Activated CD8-positive, alpha-beta T cell treated with anti-CD3 and anti-CD28 coated beads, Interleukin-2, amount 10 ng/mL, durations not matched to agents 7 days and 5 days (primary cell): ENCODE measurements at places on chromosomes 5 and 9. TPM values are rescaled to one million over a fixed set of nuclear protein-coding genes. Genes with fewer than 3 reads are reported as not detected.
A peak's percentile ranks its signal among the peaks of the same experiment; 100 is the strongest.

The PCDHGA11 gene
- total RNA-seq, result not detected

The NIPAL4 gene
- not detected for total RNA-seq

The NTRK2 gene
- 0.05 TPM for total RNA-seq

The PAPPA gene
- total RNA-seq, result not detected

The IFNA13 gene
- not detected for total RNA-seq

The GNA14 gene
- not detected for total RNA-seq

GRCh38 chr5:101346906-101347305 lies 443.8 kb upstream of the ST8SIA4 start:
- no peak overlapping the region for H3K27ac ChIP-seq
- no peaks in the 10 kb centered on the region for H3K4me1 ChIP-seq
- DNase-seq, result no peak
- H3K27me3 ChIP-seq, result no peaks in the 10 kb centered on the region
- H3K36me3 ChIP-seq, result no peaks in the 10 kb centered on the region
- no peak overlapping the region for H3K4me3 ChIP-seq

- no peak overlapping the region for H3K27ac ChIP-seq
- H3K4me1 ChIP-seq, result no peaks in the 10 kb centered on the region
- no peak for DNase-seq
- H3K36me3 ChIP-seq, result no peaks in the 10 kb centered on the region
- H3K4me3 ChIP-seq, result no peak overlapping the region
Observed at GRCh38 chr5:68033961-68034571, 181.5 kb upstream of the PIK3R1 start.

GRCh38 chr9:79857188-79857587 lies 285.4 kb downstream of the TLE4 start:
- no peak for DNase-seq
- peaks cover 8% of the 10 kb centered on the region for H3K4me1 ChIP-seq
- no peak overlapping the region for H3K4me3 ChIP-seq
- no peaks in the 10 kb centered on the region for H3K27me3 ChIP-seq
- H3K27ac ChIP-seq, result no peak overlapping the region

DNA sequence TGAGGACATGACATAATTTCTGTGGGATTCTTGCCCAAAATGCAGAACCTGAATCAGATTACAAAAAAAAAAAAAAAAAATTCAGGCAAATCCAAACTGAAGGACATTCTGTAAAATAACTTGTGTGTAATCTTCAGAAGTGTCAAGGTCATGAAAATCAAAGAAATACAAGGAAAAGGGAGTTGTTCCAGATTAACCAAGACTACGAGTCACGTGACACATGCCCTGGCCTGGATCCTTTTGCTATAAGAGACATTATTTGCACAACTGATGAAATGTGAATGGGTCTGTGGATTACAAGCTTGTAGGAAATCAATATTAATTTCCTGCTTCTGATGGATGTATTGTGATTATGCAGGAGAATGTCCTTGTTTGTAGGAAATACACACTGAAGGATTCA lies 216.8 kb upstream of the NFIL3 start:
- no peaks in the 10 kb centered on the region for H3K36me3 ChIP-seq
- no peak overlapping the region for H3K4me3 ChIP-seq
- H3K4me1 ChIP-seq, result no peaks in the 10 kb centered on the region
- DNase-seq, result no peak

DNA sequence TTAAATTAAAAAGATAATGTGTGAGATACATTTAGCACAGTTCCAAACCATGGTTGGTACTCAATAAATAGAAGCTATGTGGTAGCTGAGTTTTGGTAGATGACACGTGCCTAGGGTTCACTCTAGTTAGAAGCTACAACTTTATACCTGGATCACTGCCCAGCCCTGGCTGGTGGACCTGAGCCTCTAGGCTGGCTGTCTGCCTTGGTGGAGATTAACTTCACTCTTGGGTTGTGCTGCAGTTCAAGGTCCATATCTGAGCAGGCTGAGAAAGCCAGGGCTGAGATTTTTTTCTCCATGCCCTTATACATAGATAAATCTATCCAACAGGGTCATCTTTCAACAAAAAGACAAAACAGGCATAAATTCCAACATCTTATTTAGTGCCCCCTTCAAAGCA lies 44.6 kb upstream of the SPDL1 start:
- H3K36me3 ChIP-seq, result no peaks in the 10 kb centered on the region
- H3K27ac ChIP-seq, result no peak overlapping the region
- H3K4me3 ChIP-seq, result no peak overlapping the region
- no peak for DNase-seq
- no peaks in the 10 kb centered on the region for H3K4me1 ChIP-seq
- peaks cover 13% of the 10 kb centered on the region for H3K27me3 ChIP-seq

GRCh38 chr5:155148694-155149093 lies 135.1 kb downstream of the KIF4B start:
- no peaks in the 10 kb centered on the region for H3K36me3 ChIP-seq
- no peaks in the 10 kb centered on the region for H3K4me1 ChIP-seq
- H3K27ac ChIP-seq, result no peak overlapping the region
- H3K27me3 ChIP-seq, result peaks cover 4% of the 10 kb centered on the region
- H3K4me3 ChIP-seq, result no peak overlapping the region
- DNase-seq, result no peak

- H3K4me1 ChIP-seq, result peaks cover 24% of the 10 kb centered on the region
- no peaks in the 10 kb centered on the region for H3K27me3 ChIP-seq
- no peak overlapping the region for H3K4me3 ChIP-seq
- H3K27ac ChIP-seq, result no peak overlapping the region
- no peak for DNase-seq
Observed at GRCh38 chr5:111337133-111337532, 112.9 kb downstream of the CAMK4 start.

GRCh38 chr5:99037668-99038067 lies 108.9 kb upstream of the CHD1 start:
- H3K27ac ChIP-seq, result peak overlapping the region; percentile 77
- peaks cover 46% of the 10 kb centered on the region for H3K36me3 ChIP-seq
- H3K4me1 ChIP-seq, result peaks cover 55% of the 10 kb centered on the region
- H3K4me3 ChIP-seq, result peak overlapping the region; percentile 30
- peak; percentile 82 for DNase-seq
- H3K27me3 ChIP-seq, result no peaks in the 10 kb centered on the region

- H3K4me3 ChIP-seq, result no peak overlapping the region
- no peaks in the 10 kb centered on the region for H3K27me3 ChIP-seq
- no peaks in the 10 kb centered on the region for H3K36me3 ChIP-seq
- no peak overlapping the region for H3K27ac ChIP-seq
- DNase-seq, result no peak
Observed at GRCh38 chr5:89441965-89442364, 559.0 kb upstream of the MEF2C start.

GRCh38 chr5:179301796-179302195 lies 43.5 kb downstream of the ADAMTS2 start:
- no peak overlapping the region for H3K4me3 ChIP-seq
- no peaks in the 10 kb centered on the region for H3K36me3 ChIP-seq
- H3K4me1 ChIP-seq, result no peaks in the 10 kb centered on the region
- no peak overlapping the region for H3K27ac ChIP-seq

- peaks cover 36% of the 10 kb centered on the region for H3K27me3 ChIP-seq
- DNase-seq, result no peak
- no peaks in the 10 kb centered on the region for H3K36me3 ChIP-seq
- no peak overlapping the region for H3K4me3 ChIP-seq
- H3K4me1 ChIP-seq, result no peaks in the 10 kb centered on the region
Observed at GRCh38 chr5:155727512-155728145, 599.3 kb upstream of the SGCD start.

DNA sequence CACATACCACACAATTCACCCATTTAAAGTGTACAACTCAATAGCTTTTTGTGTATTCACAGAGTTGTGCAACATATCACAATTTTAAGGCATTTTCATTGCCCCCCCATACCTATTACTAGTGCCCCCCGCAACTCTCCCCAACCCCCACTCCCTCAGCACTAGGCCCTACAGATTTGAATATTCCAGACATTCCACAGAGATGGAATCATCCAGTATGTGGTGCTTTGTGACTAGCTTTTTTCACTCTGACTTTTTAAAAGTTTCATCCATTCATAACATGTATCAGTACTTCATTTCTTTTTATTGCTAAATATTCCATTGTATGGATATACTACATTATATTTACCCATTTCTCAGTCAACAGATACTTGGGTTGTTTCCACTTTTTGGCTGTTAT lies 102.9 kb upstream of the LRRTM2 start:
- H3K27me3 ChIP-seq, result no peaks in the 10 kb centered on the region
- H3K36me3 ChIP-seq, result peaks cover 8% of the 10 kb centered on the region
- DNase-seq, result no peak
- no peak overlapping the region for H3K4me3 ChIP-seq
- H3K27ac ChIP-seq, result no peak overlapping the region
- peaks cover 68% of the 10 kb centered on the region for H3K4me1 ChIP-seq

- H3K36me3 ChIP-seq, result no peaks in the 10 kb centered on the region
- H3K4me1 ChIP-seq, result peaks cover 6% of the 10 kb centered on the region
- no peak overlapping the region for H3K4me3 ChIP-seq
Observed at GRCh38 chr5:14762549-14763216, 98.2 kb downstream of the OTULIN start.

- no peak overlapping the region for H3K4me3 ChIP-seq
- H3K27ac ChIP-seq, result no peak overlapping the region
- no peak for DNase-seq
- H3K4me1 ChIP-seq, result no peaks in the 10 kb centered on the region
Observed at GRCh38 chr5:115699967-115700366, 74.1 kb upstream of the TMED7 start.

DNA sequence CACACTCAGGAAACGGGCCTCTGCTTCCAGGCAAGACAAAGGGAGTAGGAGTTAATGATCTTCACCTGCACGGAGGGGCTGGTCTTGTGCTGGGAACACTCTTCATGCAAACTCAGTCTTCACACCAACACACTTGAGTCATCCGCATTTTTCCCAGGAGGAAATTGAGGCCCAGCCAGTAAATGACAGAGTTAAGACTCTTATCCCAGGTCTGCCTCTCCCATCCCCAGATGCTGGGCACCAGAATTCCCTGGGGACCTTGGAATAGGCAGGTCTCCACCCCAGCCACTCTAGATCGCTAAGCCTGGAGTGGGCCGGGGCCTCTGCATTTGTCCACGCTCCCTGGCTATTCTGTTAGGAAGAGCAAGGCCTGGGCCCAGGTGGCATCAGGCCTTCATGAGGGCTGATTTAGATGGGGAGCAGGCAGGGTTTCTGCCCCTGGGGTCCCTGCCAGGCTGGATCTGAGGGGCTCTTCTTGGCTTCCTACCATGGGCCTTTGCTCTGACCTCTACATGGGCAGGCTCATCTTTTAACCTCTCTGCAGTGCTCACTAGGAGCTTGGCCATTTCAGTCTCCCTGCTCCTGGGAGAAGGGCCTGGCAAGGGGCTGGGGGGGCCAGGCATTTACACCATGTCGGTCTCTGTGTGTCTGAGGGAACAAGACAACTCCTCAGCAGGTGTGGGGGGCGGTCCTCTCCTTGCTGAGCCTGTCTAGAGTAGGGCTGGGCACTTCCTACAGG lies 77.3 kb downstream of the AMBP start:
- H3K36me3 ChIP-seq, result no peaks in the 10 kb centered on the region
- no peaks in the 10 kb centered on the region for H3K27me3 ChIP-seq
- H3K4me1 ChIP-seq, result no peaks in the 10 kb centered on the region
- H3K27ac ChIP-seq, result no peak overlapping the region

DNA sequence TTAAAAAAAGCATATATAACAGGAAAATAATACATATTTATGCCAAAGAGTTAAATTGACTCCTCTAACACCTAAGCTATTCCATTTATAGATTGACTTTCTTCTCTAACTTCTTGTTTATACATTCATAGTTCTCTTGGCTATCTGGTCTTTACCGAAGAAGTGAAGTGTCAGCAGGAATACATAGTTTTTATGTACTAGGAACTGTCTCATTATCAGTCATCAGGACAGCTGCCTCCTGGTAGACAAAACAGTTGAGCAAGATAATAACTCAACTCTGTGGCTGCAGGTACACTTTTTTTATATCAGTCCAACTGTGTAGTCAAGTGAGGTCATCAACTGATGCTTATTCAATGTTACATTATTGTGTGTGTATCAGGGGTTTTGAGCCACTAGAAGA lies 1436.0 kb upstream of the NUDT12 start:
- H3K4me3 ChIP-seq, result no peak overlapping the region
- H3K27ac ChIP-seq, result no peak overlapping the region
- no peaks in the 10 kb centered on the region for H3K27me3 ChIP-seq
- no peaks in the 10 kb centered on the region for H3K4me1 ChIP-seq

- no peak for DNase-seq
- no peak overlapping the region for H3K4me3 ChIP-seq
- peaks cover 14% of the 10 kb centered on the region for H3K27me3 ChIP-seq
- H3K4me1 ChIP-seq, result peaks cover 4% of the 10 kb centered on the region
Observed at GRCh38 chr5:94784536-94785505, 166.4 kb downstream of the SLF1 start.
